NCI-H2081 treated with DMSO at 0.1 percent for 48 hours (cell line): ENCODE measurements at places on chromosomes 4 and X.

GRCh38 chr4:2799224-2799911 is 6.5 kb downstream of the SH3BP2 start:
- no peak for DNase-seq

DNA sequence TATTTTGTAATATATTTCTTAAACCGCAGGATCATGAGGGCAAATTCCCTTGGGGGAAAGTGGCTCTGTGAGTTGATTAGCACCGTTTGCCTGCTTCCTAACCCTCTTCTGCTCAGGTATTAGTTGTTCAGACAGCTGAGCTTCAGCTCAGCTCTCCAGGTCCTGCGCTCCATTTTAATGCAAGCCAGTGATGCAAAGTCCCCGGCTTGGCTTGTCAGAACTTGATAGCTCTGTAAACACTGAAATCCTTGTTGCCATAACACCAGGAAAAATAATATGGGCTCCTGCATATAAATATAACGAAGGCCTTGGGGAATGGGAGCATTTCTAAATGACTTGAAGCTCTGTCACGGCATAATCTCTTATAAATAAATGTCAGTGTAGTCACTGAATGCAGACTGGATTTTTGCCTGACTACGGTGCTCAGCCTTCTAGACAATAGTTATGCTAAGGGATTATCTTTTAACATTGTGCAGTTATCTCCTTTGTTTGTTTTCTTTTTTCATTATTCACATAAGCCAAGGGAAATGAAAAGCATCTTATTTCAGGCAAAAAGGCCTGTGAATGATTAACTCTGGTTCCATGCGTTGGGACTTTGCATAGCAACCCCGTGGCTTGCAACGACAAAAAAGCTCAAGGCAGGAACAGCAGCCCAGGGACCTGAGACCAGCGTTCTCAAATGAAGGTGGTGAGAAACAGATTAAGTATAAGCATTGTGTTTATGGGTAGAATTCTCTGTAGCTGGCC is 253.2 kb downstream of the SPRY1 start:
- peak; percentile 88 for DNase-seq

DNA sequence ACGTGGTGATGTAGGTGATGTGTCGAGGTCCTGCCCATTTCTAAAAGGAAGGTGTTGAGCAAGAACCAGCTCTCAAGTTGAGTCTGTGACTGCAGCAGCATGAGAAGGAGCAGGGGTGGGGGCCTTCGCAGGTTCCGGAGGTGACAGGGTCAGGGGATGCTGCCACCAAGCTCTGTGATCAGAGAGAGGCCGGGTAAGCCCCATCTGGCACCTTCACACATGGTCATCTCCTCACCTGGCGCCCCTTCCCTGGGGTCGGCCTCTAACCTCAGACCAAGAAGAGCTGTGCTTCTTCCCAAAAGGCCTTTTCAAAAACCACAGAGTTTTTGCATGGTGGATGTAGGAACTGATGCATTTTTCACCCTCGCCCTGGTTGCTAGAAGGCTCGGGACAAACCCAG is 137.6 kb downstream of the CPZ start:
- DNase-seq: no peak

- no peak for DNase-seq
Observed at GRCh38 chr4:185535612-185536410, 504 bp upstream of the PDLIM3 start.

GRCh38 chr4:955161-955921 is 18.0 kb downstream of the DGKQ start:
- DNase-seq: no peak

DNA sequence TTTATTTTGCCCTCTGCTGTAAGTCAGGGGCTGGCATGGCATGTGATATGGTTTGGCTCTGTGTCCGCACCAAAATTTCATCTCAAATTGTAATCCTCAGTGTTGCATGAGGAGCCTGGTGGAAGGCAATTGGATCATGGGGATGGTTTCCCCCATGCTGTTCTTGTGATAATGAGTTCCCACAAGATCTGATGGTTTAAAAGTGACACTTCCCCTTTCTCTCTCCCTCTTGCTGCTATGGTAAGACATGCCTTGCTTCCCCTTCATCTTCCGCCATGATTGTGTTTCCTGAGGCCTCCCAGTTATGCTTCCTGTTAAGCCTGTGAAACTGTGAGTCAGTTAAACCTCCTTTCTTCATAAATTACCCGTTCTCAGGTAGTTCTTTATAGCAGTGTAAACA is 72.0 kb upstream of the MSX1 start:
- no peak for DNase-seq

DNA sequence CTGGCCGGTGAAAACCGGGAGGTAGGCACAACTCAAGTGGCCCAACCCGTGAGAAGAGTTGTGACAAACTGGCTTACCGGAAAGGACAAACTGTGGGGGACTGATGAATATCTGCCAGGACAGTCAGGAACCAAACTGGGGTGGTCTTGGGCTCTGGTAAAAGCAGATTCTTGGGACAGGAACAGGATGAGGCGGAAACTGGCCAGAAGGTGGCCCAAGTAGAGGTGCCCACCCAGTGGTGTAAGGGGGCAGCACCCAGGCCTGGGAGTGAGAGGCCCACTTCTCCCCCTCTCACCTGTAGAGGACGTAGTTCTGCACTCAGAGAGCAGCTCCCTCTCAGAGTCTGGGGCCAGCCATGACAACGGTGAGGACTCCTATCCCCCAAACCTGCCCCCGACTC is 5.9 kb downstream of the CCDC120 start:
- DNase-seq: no peak

GRCh38 chr4:4558881-4559280 is 17.0 kb upstream of the STX18 start:
- no peak for DNase-seq

DNA sequence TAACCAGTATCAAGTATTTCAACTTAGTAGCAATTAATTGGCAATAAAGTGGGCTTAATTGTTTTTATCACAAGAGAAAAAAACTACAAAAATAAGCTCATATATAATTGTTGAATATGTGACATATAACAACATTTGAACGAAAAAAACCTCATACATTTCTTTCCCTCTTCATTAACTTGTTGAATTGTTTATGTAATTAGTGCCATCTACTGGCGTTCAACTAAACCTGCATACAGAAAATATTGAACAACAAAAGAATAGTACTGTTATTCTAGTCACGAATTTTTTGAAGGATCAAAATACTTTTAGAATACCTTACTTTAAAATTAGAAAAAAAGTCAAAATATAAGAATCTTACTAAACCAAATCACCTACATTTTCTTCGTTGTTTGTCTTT is 586.5 kb upstream of the FTHL17 start:
- DNase-seq: no peak

DNA sequence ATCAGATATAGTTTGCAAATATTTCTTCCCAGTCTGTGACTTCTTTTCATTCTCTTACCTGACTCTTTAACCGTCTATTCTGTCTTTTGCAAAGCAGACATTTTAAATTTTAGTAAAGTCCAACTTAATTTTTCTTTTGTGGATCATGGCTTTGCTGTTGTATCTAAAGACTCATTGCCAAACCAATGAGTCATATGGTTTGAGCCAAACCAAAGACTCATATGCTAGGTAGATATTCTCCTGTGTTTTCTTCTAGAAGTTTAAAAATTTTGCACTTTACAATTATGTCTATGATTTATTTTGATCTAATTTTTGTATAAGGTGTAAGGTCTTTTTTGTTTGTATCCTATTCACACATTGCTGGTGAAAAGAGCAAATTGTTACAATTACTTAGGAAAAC is 446.8 kb downstream of the ANKRD50 start:
- no peak for DNase-seq

GRCh38 chr4:74999714-75000309 is 66.9 kb downstream of the PARM1 start:
- DNase-seq: no peak

DNA sequence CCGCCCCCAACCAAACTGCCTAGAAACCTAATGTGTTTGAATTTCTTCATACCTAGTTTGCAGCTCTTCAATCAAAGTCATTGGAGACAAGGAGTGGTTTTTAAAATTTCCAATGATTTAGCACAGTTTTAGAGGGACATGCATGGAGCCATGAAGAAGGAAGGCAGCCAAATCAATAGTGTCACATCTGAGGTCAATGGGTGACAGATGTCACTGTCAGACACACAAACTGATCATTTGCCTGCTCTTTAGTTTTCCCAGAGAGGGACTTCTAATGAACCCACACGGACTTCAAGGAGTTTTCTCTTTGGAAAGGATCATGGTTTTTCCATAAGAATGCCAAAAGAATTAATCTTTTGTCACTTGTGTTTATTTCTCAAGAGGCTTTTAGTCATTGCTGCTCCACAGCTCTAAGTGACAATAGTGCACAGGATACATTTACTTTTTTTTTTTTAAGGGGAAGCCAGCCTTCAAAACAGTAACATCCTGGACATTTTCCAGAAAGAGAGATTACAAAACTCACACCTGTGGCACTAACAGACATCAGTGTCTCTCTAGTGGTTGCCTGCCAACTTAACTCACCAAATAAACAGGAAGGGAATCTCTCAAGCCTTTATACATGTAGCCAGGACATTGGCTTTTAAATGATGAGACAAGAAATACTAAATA is 251.1 kb upstream of the DIAPH2 start:
- DNase-seq: no peak

DNA sequence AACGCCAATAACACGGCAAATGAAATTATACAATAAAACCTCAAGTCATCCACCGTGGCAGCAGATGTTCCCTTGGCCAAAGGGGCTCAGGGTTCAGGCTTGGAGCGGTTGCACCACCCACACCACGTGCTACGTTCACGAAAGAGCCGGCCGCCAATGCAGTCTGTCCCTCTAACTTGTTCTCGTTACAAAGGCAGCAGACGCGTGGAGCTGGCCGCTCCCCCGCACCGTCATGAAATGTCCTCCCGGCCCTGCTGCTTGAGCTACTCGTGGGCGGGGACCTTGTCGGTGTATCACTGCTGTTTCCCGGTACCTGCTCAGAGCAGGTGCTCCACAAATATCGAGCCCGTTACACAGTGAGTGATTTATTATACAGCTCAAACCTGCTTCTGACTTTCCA is 36.4 kb upstream of the MAN2B2 start:
- no peak for DNase-seq

DNA sequence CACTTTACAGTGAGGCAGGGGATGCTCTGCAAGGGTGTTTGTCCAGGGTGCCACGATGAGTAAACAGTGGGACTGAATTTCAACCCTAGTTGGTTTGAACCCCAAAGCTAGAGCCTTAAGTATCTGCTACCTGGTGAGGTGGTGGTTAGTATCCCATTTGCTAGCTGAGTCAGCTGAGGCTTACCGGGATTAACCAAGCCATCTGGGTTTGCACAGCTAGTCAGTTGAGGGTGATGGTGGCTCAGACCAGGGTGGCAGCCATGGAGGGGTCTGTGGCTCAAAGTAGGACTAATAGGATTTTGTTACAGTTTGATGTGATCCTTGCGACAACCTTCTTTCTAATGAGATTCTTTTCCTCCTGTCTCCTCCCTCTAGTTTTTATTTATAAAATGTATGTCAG is 1.9 kb downstream of the EVC start:
- DNase-seq: no peak

GRCh38 chr4:139798456-139798855 is 132.8 kb downstream of the MGST2 start:
- DNase-seq: no peak

GRCh38 chr4:135372131-135372530 is 1170.5 kb upstream of the PABPC4L start:
- DNase-seq: no peak

- peak; percentile 33 for DNase-seq
Observed at GRCh38 chrX:7132335-7133049, 15.0 kb upstream of the STS start.

DNA sequence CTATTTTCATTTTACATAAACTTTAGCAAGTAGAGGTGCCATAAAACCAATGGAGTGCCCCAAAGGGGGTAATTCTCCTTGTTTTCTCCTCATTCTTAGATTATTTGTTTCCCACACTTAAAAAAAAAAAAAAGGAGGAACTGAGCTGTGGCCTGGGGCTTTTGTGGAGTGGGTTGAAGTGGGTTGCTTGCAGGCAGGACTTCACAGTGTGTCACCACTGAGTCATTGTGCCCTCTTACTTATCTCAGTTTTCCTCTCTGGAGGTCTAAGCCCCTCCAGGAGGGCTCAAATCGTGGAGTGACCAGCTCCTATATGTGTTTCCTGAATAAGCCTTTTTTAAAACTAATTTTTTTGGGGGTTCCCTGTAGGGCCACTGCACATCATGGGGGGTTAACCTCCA is 69.0 kb downstream of the SLC16A2 start:
- DNase-seq: no peak

DNA sequence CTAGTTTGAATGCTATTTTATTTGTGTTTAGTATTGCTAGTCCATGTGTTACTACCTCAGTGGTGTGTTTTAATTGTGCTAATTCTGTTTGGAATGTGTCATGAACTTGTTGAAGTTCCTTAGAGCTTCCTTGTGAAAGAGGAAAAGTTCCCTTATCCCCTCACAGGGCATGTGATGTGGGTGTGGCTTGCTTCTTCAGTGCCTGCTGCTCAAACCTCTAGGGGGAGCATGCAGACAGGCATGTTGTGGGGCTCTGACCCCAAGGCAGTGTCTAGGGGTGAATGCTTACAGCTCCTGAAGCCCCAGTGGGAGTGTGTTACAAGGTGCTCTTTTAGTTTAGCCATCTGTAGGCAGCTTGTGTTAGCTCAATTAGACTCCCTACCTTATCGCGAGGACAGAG is 86.5 kb downstream of the MAGED4 start:
- DNase-seq: no peak

DNA sequence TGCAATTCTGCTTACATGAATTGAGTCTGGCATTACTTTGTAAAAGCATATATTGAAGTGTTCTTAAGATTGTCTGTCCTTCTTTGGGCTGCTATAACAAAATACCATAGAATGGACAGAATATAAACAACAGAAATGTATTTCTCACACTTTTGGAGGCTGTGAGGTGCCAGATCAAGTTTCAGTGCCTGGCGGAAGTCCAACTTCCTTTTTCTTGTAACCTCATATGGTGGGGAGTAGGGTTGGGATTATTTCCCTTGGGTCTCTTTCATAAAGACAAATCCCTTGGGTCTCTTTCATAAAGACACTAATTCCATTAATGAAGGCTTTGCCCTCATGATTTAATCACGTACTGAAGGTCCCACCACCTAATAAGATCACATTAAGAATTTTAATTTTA is 199.3 kb upstream of the GRID2 start:
- DNase-seq: no peak

GRCh38 chr4:146278986-146279385 is 64.6 kb downstream of the REELD1 start:
- DNase-seq: no peak

- DNase-seq: no peak
Observed at GRCh38 chr4:90095000-90095399, 32.2 kb upstream of the CCSER1 start.

- no peak for DNase-seq
Observed at GRCh38 chr4:74376888-74377483, 12.0 kb downstream of the EREG start.

DNA sequence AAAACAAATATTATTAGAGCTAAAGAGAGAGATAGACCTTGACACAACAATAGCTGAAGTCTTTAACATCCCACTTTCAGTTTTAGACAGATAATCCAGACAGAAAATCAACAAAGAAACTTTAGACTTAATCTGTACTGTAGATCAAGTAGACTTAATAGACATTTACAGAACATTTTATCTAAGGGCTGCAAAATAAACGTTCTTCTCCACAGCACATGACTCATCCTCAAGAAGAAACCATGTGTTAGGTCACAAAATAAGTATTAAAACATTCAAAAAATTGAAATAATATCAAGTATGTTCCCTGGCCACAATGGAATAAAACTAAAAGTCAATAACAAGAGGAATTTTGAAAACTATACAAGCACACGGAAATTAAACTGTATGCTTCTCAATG is 1510.3 kb upstream of the PCDH10 start:
- no peak for DNase-seq
